Activated naive CD8-positive, alpha-beta T cell treated with anti-CD3 and anti-CD28 coated beads for 36 hours (primary cell): ENCODE measurements at places on chromosomes 11 and 22. TPM values are rescaled to one million over a fixed set of nuclear protein-coding genes. Genes with fewer than 3 reads are reported as not detected.

GRCh38 chr22:23894710-23895598 is 771 bp downstream of the MIF start:
- peaks cover 44% of the 10 kb centered on the region for H3K36me3 ChIP-seq
- H3K27ac ChIP-seq, result peak overlapping the region; percentile 99
- H3K4me3 ChIP-seq, result peak overlapping the region; percentile 96
- DNase-seq, result peak; percentile 80
- peaks cover 26% of the 10 kb centered on the region for H3K4me1 ChIP-seq
- peaks cover 3% of the 10 kb centered on the region for H3K27me3 ChIP-seq

- no peak overlapping the region for H3K27ac ChIP-seq
- no peaks in the 10 kb centered on the region for H3K27me3 ChIP-seq
- peak; percentile 68 for DNase-seq
- H3K4me3 ChIP-seq, result no peak overlapping the region
Measured at GRCh38 chr11:61254403-61255025, 13.5 kb downstream of the PGA5 start.

GRCh38 chr11:64074239-64074638 is 38.5 kb downstream of the FLRT1 start:
- no peaks in the 10 kb centered on the region for H3K36me3 ChIP-seq
- DNase-seq, result no peak
- no peak overlapping the region for H3K4me3 ChIP-seq
- no peaks in the 10 kb centered on the region for H3K4me1 ChIP-seq
- H3K27me3 ChIP-seq, result no peaks in the 10 kb centered on the region
- no peak overlapping the region for H3K27ac ChIP-seq

GRCh38 chr11:42055606-42056005 is 596.2 kb upstream of the LRRC4C start:
- no peak for DNase-seq
- H3K27ac ChIP-seq, result no peak overlapping the region
- no peaks in the 10 kb centered on the region for H3K4me1 ChIP-seq
- H3K4me3 ChIP-seq, result no peak overlapping the region
- H3K36me3 ChIP-seq, result no peaks in the 10 kb centered on the region
- no peaks in the 10 kb centered on the region for H3K27me3 ChIP-seq

- H3K4me1 ChIP-seq, result peaks cover 25% of the 10 kb centered on the region
- H3K27me3 ChIP-seq, result no peaks in the 10 kb centered on the region
- no peak for DNase-seq
- H3K27ac ChIP-seq, result no peak overlapping the region
Measured at GRCh38 chr11:73077454-73077853, 64.7 kb downstream of the FCHSD2 start.

The MYBPC3 gene
- total RNA-seq, result not detected

DNA sequence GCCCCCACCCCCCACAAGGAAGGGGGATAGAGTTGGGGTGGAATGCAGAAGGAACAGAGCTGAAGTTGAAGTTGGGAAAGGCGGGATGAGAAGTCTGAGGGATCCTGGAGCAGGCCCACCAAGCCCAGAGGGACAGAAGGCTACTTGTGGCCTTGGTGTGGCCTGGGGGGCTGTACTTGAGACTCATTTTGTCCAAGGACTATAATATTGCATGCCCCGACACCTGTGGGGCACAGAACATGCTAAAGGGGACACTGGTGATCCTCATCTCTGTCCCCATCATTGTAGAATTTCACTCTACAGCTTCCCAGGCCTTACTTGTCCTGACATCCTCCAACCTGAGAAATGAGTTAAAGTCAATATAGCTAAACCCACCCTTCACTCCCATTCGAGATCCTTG is 1.3 kb downstream of the ESAM start:
- DNase-seq, result no peak
- H3K27ac ChIP-seq, result no peak overlapping the region

DNA sequence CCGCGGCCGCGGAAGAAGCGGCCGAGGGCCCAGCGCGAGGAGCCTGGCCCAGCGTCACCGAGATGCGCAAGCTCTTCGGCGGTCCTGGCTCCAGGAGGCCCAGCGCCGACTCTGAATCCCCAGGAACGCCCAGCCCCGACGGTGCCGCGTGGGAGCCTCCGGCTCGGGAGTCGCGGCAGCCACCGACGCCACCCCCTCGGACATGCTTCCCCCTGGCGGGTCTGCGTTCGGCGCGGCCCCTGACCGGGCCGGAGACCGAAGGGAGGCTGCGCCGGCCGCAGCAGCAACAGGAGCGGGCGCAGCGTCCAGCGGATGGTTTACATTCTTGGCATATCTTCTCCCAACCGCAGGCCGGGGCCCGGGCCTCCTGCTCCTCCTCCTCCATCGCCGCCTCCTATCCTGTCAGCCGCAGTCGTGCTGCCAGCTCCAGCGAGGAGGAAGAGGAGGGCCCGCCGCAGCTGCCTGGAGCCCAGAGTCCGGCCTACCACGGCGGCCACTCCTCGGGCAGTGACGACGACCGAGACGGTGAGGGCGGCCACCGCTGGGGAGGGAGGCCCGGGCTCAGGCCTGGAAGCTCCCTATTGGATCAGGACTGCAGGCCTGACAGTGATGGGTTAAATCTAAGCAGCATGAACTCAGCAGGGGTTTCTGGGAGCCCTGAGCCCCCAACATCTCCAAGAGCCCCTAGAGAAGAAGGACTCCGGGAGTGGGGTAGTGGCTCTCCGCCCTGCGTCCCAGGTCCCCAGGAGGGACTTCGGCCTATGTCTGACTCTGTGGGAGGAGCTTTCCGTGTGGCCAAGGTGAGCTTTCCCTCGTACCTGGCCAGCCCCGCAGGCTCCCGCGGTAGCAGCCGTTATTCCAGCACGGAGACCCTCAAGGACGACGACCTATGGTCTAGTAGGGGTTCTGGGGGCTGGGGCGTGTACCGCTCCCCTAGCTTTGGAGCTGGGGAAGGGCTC is 1.2 kb downstream of the ARHGEF17 start:
- H3K4me1 ChIP-seq, result peaks cover 10% of the 10 kb centered on the region
- H3K27me3 ChIP-seq, result peaks cover 37% of the 10 kb centered on the region
- DNase-seq, result no peak
- no peaks in the 10 kb centered on the region for H3K36me3 ChIP-seq
- H3K27ac ChIP-seq, result no peak overlapping the region

GRCh38 chr11:27540051-27540450 is 33.5 kb upstream of the LIN7C start:
- H3K4me3 ChIP-seq, result no peak overlapping the region
- DNase-seq, result no peak
- no peaks in the 10 kb centered on the region for H3K4me1 ChIP-seq
- H3K27me3 ChIP-seq, result no peaks in the 10 kb centered on the region
- no peak overlapping the region for H3K27ac ChIP-seq
- H3K36me3 ChIP-seq, result peaks cover 15% of the 10 kb centered on the region
